ENCODE measurements at places on chromosomes 12 and 14.

GRCh38 chr12:55670276-55670675, 33.6 kb downstream of the OR10P1 start:
- DNase-seq = no peak

DNA sequence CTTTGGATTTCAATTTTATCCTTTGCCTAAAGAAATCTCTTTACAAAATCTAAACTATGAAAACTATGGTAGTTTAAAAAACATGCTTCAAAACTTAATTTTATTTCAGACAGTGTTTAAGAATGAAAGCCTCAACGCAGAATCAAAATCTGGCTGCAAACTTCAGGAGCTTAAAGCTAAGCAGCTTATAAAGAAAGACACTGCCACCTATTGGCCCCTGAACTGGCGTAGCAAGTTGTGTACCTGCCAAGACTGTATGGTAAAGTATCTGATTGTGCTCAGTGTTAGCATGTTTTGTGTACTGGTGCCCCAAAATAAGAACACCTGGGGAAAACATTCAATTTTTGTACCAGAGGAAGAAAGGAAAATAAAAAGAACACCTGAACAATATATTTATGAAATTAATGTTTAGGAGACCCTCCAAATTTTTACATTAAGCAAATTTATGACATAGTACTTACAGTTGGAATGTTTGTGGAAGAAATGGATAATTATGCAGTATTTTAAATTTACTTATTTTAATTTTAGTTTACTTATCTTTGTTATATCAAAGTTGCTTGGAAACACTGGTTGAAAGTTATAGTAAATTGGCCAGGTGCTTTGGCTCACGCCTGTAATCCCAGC, 12.2 kb downstream of the UBR7 start:
- no peak for DNase-seq

GRCh38 chr12:68378872-68379606, 46.9 kb upstream of the MDM1 start:
- no peak for DNase-seq

DNA sequence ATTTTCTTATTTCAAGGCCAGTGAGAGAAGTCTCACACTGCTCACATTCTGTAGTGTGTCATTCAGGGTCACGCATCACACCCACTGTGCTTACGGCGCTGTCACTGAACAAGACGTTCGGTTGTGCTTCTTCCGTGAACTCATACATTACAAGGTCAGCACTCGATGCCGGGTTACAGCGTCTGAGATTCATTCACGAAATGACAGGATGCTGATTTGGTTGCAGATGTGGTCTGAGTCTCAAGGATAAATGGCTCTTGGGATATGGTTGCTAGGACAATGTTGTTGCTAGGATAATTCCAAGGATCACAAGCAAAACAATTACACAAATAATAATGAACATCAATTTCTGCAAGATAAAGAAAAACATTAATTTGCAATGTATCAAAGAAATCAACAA, 47.4 kb downstream of the STX2 start:
- DNase-seq = no peak

DNA sequence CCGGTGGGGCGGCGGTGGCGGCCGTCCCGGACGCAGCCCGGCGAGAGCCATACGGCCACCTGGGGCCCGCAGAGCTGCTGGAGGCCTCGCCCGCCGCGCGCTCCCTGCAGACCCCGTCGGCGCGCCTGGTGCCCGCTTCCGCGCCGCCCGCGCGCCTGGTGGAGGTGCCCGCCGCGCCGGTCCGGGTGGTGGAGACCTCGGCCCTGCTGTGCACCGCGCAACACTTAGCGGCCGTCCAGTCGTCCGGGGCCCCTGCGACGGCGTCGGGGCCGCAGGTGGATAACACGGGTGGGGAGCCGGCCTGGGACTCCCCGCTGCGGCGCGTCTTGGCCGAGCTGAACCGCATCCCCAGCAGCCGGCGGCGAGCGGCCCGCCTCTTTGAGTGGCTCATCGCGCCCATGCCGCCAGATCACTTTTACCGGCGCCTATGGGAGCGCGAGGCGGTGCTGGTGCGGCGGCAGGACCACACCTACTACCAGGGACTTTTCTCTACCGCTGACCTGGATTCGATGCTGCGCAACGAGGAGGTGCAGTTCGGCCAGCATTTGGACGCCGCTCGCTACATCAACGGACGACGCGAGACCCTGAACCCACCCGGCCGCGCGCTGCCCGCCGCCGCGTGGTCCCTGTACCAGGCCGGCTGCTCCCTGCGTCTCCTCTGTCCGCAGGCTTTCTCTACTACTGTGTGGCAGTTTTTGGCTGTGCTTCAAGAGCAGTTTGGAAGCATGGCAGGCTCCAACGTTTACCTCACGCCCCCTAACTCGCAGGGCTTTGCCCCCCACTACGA, 716 bp downstream of the RIOX1 start:
- DNase-seq = peak; percentile 58

All from activated T-helper 1 cell treated with anti-CD3 and anti-CD28 coated beads, Interleukin-2, amount 50 U/mL, for 16 hours (primary cell).